ENCODE measurements at places on chromosomes 2 and 18.

- peak; percentile 52 for DNase-seq
These were observed 191.0 kb downstream of the GRB14 start for GRCh38 chr2:164430166-164430783.

DNA sequence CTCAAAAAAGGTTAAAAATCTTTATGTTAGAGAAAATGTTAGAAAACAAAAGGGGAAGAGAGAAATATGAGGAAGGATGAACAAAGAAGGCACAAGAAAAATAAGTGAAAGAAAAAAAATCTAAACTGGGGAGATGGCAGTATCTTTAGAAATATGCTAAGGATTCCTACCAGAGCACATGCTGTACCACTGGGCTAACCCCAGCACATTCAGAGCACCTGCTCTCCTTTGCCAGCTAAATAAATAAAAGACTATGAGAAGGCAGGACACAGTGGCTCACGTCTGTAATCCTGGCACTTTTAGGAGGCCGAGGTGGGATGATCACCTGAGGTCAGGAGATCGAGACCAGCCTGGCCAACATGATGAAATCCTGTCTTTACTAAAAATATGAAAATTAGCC, 92.2 kb upstream of the CDKL4 start:
- DNase-seq, result no peak

GRCh38 chr2:174282441-174282840, 34.1 kb upstream of the OLA1 start:
- no peak for DNase-seq

- no peak for DNase-seq
These were observed 46.8 kb upstream of the DNMT3A start for GRCh38 chr2:25388491-25388890.

- no peak for DNase-seq
These were observed 158.9 kb upstream of the MEIS1 start for GRCh38 chr2:66275984-66276383.

DNA sequence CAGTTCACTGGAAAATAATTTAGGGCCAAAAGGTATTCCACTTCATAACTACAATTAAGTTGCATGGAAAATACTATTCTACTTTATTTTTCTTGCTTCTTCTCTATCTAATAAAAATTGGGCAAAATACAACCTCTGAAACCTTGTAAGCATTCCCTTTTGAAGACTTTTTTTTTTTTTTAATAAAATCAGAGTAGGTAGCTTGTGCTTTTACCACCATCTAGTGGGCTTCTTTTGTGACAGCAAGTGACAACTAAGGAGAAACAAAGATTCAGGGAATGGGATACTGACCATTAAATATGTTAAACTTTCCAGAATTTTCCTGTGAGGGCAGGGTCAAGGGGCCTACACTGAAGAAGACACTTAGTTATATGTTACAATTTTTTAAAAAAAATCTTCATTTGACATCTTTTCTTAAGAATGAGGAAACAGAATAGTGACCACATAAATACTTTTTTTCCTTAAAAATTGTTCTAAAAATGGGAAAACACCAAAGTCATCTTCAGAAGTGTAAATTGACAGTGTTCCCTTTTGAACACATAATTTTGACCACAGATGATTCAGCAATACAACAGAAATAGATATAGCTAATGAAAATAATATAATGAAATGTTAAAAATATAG, 1183.2 kb upstream of the ACVR2A start:
- peak; percentile 17 for DNase-seq

GRCh38 chr18:2540575-2540974, 30.7 kb downstream of the METTL4 start:
- DNase-seq, result no peak

DNA sequence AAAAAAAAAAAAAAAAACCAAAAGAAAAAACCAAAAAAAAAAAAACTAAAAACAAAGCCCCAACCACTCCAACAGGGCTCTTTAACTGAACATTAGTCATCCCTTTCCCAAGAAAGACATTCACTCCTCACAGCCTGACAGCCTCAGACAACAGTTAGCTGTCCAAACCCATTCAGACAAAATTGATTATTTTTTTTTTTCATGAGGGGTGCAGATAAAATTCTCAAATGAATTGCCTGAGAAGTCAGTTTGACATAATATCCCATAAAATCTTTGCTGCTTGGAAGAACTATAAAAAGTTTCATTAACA, 206.1 kb upstream of the REV1 start:
- no peak for DNase-seq

DNA sequence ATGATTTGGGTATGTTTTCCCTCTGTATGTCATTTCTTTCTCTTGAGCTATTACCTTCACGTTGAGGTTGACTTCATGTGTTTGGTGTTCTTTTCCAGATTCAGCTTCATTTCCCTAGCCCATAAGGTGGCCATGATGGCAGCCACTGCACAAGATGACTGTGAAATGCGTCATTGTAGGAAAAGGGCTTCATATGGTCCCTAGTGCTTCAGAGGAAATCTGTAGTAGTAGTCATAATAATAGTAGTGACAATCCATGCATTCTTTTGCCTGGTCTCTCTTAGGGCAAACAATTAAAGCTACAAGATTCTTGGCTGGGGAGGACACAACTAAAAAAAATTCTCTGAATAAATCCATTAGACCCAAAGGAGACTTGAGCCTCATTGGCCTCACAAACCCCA, 28.4 kb downstream of the AOX1 start:
- DNase-seq, result no peak

DNA sequence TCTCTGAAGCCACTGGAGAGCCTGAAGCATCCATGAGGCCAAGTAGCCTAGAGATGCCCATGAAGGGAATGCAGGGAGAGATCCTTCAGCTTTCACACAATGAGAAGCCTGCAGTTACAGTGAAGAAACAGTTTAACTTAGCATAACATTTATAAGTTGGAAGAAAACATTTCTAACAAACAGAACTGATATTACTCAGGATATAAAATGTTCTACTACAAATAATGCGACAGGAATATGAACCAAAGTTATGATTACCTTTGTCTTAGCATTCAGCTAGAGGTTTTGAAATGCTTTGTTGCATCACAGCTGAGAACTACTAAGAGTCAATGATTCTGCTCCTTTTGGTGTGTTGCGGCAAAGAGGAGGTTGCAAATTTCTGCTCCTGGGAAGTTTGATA, 6.9 kb upstream of the KYNU start:
- no peak for DNase-seq

DNA sequence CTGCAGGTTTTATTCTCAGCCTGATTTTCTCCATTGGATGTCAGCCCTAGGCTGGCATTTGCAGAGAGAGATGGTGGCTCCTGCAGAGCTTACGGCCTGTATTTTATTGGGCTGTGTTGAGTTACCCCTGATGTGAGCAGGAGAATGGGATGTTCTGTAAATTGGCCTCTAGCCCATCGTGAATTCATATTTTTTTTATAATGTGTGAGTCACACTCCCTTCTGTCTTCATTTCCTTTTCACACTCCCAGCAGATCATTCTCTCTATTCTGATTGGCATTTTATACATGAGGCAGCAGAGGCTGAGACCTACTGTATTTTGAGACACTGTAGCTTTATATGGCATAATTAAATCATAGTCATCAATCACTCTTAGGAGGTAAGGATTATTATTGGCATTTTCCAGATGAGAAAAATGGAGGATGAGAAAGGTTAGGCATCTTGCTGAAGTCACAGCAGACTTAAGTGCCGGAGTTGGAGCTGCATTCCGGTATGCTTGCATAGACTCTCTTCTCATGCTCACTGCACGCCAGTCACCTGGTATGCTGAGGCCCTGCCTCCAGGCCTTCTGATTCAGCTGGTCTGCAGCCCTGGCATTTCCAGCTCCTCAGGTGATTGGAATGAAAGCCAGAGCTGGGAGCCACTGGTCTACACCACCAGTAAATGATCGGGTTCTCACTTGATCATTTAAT, 142.4 kb downstream of the NEDD4L start:
- DNase-seq, result no peak

DNA sequence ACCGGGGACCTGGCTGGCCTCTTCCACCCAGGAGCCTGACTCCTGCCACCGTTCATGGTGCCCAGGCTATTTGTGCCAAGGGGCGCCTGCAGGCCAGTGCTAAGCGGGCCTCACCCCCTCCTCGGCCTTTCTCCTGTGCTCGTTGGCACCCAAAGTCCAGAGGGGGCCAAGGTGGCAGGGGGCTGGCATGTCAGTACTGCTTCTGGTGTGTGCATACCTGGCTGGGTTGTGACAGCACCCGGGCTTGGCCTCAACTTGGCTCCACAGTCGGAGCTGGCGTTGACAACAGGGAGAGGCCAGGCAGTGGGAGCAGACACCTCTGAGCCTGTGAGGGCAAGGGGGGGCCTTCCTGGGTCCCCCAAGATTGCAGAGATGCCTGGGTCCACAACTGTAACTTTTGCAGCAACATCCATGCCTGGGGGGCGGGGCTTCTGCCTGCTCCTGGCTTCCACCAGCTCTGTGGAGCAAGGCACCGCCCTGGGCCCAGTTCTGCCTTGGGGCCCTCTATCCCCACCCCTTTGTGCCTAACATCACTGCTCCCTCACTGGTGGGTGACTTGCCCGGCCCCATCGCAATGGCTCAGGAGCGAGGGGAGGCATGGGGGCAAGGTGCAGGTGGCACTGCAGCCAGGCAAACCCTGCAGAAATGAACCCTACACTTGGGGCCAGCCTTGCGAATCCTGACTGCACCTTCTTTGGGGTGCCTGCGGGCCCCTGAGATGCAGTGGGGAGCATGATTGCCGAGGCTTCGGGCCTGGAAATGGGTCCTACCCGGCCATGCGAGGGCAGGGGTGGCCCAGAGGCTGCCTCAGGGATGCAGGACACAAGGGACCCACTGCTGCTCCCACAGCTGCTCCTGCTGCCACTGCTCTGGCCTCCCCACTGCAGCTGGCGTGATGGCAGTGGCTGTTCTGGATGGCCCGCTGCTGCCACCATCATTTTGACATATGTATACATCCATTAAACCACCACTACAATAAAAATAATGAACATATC, 35.9 kb downstream of the PTPN4 start:
- DNase-seq, result no peak

GRCh38 chr2:37656512-37657423, 14.7 kb downstream of the CDC42EP3 start:
- no peak for DNase-seq

DNA sequence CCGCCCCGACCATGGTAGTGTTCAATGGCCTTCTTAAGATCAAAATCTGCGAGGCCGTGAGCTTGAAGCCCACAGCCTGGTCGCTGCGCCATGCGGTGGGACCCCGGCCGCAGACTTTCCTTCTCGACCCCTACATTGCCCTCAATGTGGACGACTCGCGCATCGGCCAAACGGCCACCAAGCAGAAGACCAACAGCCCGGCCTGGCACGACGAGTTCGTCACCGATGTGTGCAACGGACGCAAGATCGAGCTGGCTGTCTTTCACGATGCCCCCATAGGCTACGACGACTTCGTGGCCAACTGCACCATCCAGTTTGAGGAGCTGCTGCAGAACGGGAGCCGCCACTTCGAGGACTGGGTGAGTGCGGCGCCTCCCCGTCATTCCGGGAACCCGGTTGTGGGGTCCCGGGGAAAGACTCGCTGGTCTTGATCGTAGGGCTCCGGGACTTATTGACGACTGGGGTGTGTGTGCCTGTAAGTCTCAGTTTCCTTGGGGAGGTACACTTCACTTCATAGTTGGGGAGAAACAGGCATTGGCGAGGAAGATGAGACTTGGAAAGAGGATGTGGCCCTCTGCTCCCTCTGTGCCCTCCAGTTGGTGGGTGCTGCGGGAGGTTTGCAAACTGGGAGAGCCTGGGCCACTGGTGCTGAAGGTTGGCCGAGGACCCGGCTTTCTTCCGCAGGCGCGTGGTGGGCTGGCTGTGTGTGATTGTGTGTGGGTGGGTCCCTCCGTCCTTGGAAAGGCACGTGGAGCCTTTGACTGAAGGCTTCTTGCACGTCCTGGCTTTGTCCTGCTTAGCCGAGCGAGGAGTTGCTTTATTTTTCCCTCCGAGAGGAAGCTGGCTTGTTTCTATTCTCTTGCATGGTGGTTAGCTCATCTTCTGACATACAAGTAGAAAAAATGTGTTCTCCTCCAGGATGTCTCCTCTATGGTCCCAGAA, 886 bp downstream of the PRKCE start:
- peak; percentile 59 for DNase-seq

GRCh38 chr2:27721884-27722485, 49.5 kb upstream of the MRPL33 start:
- no peak for DNase-seq

GRCh38 chr2:23213196-23213595, 171.8 kb upstream of the KLHL29 start:
- no peak for DNase-seq

GRCh38 chr18:49609256-49610021, 47.6 kb downstream of the LIPG start:
- no peak for DNase-seq

GRCh38 chr2:169775765-169776164, 22.9 kb upstream of the SSB start:
- no peak for DNase-seq

DNA sequence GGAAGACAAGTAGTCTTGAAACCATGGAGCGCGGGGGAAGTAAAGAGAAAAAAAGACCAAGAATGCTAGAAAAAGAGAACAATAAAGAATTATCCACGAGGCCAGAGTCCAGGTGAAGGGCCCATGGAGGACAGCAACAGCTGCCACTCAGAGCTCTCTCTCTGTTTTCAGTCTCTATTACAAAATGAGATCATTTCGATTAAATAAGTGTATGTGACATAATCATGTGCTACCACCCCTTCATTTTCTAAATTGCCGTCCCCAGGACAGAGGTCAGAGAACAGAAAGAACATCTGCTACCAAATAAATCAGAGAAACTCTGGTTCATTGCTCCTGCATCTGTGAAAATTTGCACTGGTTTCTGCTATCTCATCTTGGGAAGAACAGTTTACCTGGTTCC, 838.7 kb downstream of the RNF144A start:
- no peak for DNase-seq

GRCh38 chr2:218397820-218398436, 1.7 kb upstream of the CTDSP1 start:
- DNase-seq, result peak; percentile 53

- DNase-seq, result no peak
These were observed 309.1 kb upstream of the MAP2 start for GRCh38 chr2:209114588-209115240.

- DNase-seq, result no peak
These were observed 322.1 kb upstream of the CHAC2 start for GRCh38 chr2:53445383-53446070.

- DNase-seq, result peak; percentile 36
These were observed 1.6 kb downstream of the NCOA1 start for GRCh38 chr2:24492421-24493279.

DNA sequence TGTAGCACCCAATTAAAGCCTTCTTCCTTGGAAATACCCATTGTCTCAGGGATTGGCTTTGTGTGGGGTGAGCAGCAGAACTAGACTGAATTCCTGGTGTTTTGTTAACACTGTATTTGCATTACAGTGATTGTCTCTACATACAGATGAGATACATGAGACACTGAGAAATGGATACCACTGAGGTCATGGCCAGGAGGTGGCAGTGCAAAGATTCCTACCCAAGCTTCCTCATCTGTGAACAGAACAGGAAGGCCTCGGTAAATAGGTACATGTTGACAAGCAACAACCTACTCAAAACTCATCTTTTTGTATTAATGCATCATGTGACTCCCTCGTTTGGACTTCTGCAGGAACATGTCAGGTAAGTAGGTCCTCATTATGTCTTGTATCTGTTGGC, 445.8 kb upstream of the RGPD4 start:
- DNase-seq, result no peak

- peak; percentile 82 for DNase-seq
These were observed 278.0 kb downstream of the NEDD4L start for GRCh38 chr18:58321986-58322385.

Measured in muscle of arm (tissue), 14 donors.